ENCODE measurements at places on chromosomes 3 and 15.

DNA sequence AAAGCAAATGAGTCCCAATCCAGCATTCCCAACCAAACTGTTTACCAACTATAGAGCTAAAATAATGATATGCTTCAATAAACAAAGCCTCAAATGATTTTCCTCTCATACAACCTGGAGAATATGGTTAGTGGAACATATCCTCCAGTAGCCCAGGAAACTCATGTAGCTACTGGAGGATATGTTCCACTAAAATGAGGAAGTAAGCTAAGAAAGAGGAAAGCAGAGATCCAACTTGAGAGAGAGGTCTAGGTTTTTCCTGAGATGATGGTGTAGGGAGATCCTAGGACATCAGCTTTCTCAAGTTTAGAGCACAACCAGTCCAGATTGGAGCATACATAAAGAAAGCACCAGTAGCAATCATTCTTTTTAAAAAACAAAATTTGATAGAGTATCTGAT is 44.6 kb upstream of the SLC4A7 start:
- DNase-seq: no peak

GRCh38 chr3:54408328-54408727 is 286.0 kb downstream of the CACNA2D3 start:
- DNase-seq: no peak

GRCh38 chr3:21484057-21484827 is 266.8 kb downstream of the ZNF385D start:
- peak; percentile 53 for DNase-seq

DNA sequence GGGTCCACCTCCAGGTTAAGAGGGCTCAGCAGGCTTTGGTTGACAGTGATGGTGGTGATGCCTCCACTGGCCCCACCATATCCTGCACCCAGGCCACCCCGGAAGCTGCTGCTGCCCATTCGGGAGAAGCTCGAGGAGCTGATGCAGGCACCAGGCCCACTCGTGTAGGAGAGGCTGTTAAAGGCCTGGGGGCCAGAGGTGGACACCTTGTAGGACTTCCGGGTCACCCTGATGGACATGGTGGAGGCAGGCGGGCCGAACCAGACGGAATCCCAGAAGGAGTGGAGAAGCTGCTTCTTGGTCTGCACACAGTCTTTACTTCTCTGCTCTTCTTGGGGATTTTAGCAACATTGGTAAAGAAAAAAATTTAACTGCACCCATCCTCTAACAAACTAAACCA is 65.2 kb upstream of the CDAN1 start:
- DNase-seq: no peak

DNA sequence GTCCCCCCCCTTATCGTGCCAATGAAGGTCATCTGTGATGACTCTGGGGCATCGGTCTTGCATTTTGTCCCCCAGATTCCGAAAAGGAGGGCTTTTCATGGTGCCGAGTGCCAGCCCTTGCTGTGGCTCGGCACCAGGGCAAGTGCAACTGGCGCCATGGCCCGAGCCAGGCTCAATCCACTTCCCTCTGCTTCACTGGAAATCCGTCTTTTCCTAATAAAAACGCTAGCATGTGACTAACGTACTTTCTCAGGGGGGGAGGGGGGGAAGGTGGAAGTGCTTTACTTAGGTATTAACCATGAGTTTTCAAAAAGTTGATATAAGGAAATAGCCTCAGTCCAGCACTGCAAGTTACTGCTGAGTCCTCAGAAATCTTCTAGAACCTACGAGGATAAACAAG is 20.5 kb downstream of the TRPM1 start:
- no peak for DNase-seq

GRCh38 chr15:92922418-92923002 is 22.4 kb downstream of the CHD2 start:
- DNase-seq: no peak

GRCh38 chr15:38217788-38218609 is 34.6 kb upstream of the SPRED1 start:
- no peak for DNase-seq

DNA sequence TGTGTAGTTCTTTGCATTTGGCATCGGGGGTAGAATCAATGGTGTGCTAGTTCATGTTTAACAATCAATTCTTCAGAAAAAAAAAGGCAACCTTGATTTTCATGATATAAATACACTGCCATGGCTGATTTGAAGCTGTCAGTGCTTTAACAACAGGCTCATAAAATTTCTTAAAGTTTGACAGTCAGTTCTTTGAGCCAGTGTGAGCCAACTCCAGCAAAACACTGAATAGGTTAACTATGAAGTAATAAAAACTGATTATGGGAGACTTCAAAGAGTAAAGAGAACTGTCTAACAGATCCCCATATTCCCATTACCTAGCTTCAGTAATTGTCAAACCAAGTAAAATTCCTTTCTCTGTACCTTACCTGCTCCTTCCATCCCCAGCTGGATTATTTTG is 241.7 kb upstream of the SUCLG2 start:
- no peak for DNase-seq

Data from NCI-H526 (cell line).